Gastroesophageal sphincter (tissue), 4 donors: ENCODE measurements at places on chromosomes 4 and X.

GRCh38 chrX:45261005-45261404, 60.3 kb upstream of the DIPK2B start:
- H3K36me3 ChIP-seq, result no peaks in the 10 kb centered on the region
- H3K27me3 ChIP-seq, result no peaks in the 10 kb centered on the region
- ATAC-seq, result no peak
- H3K4me3 ChIP-seq, result no peak overlapping the region
- H3K27ac ChIP-seq, result no peak overlapping the region

GRCh38 chr4:176758731-176759130, 34.0 kb downstream of the VEGFC start:
- H3K27ac ChIP-seq, result no peak overlapping the region
- no peaks in the 10 kb centered on the region for H3K27me3 ChIP-seq
- no peaks in the 10 kb centered on the region for H3K36me3 ChIP-seq
- H3K4me1 ChIP-seq, result no peaks in the 10 kb centered on the region

DNA sequence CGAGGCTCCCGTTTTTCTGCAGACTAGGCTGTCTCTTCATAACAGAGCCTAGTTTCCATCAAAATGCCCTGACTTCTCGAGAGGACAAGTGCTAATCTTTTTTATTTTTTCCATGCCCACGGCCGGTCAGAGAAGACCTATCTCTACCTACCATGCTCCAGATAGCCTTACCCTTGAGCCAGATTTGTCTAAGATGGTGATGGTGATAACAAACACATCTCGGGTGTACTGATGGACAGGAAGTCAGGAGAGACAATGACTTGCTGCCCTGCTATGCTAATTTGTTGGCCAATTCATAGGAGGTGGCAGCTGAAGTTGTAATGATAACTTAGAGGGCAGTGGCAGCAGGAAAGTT, 42.2 kb upstream of the NKRF start:
- H3K36me3 ChIP-seq, result no peaks in the 10 kb centered on the region
- no peak for ATAC-seq
- H3K27me3 ChIP-seq, result no peaks in the 10 kb centered on the region
- no peak overlapping the region for H3K27ac ChIP-seq
- no peaks in the 10 kb centered on the region for H3K4me1 ChIP-seq
- no peak overlapping the region for H3K4me3 ChIP-seq

GRCh38 chr4:37989398-37990260, 29.4 kb downstream of the PTTG2 start:
- H3K4me1 ChIP-seq, result peaks cover 22% of the 10 kb centered on the region
- peak; percentile 46 for ATAC-seq
- no peaks in the 10 kb centered on the region for H3K27me3 ChIP-seq
- no peaks in the 10 kb centered on the region for H3K36me3 ChIP-seq
- H3K4me3 ChIP-seq, result no peak overlapping the region

DNA sequence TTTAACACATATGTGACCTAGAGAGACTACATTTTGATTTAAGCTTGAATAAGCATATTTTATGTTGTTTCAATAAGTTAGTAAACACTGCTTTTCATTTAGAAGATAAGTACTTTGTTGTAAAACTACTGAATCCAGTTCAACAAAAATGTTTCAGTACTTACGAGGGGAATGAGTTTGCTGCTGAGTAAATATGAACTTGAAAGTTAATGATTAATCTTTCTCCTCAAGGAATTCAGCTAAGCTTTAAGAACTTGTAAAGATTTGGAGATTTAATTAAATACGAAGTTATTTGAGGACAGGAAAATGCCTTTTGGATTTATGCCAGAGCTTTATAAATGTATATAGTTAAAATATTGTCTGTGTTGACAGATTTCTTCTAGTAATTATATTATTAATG, 933.0 kb upstream of the LCORL start:
- no peaks in the 10 kb centered on the region for H3K36me3 ChIP-seq
- no peak for ATAC-seq
- H3K4me1 ChIP-seq, result no peaks in the 10 kb centered on the region
- H3K27me3 ChIP-seq, result no peaks in the 10 kb centered on the region

GRCh38 chrX:119880076-119880475, 8.4 kb downstream of the NDUFA1 start:
- no peak for ATAC-seq
- H3K27me3 ChIP-seq, result no peaks in the 10 kb centered on the region
- H3K27ac ChIP-seq, result no peak overlapping the region
- H3K4me1 ChIP-seq, result no peaks in the 10 kb centered on the region
- H3K36me3 ChIP-seq, result no peaks in the 10 kb centered on the region

GRCh38 chrX:95675794-95676193, 1008.8 kb upstream of the DIAPH2 start:
- H3K36me3 ChIP-seq, result no peaks in the 10 kb centered on the region
- H3K27ac ChIP-seq, result no peak overlapping the region
- no peak for ATAC-seq
- no peaks in the 10 kb centered on the region for H3K4me1 ChIP-seq

DNA sequence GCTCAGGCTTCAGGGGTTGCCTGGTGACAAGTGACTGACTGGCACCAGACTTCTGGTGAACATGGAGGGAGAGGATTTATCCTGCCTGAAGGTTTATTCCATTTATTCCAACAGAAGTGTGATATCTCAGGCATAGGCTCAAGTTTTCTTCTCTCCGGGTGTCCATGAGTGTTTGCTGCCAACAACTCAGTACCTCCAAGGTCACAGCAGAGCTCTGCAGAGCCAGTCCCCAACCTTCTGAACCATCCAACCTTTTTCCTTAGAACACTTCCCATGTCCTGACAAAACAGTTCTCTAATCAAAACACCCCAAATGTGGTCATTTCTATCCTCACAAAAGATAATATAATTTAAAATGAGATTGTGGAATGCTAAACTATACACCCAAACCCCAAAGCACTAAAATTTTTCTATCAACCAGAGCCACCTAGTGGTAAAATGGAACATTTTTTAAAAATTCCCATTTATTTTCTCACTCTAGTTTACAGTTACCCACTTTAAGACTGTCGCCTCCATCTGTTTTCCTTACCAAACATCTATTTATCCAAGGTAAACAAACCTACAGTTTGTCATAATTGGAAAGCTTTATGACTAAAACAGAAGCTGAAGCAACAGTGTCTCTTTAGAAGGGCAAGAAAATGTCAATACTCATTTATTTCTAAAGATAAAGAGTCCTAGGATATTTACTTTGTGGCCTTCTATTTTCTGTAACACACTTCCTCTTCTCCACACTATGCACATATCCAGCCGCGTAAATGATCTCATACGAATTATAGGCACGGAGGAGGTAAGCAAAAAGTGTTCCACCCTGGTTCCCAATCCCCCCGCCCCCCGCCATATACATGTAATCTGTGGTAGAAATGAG, 39.5 kb downstream of the TMEM154 start:
- no peak overlapping the region for H3K4me3 ChIP-seq
- no peak for ATAC-seq
- H3K4me1 ChIP-seq, result no peaks in the 10 kb centered on the region
- no peak overlapping the region for H3K27ac ChIP-seq

- H3K27me3 ChIP-seq, result no peaks in the 10 kb centered on the region
- H3K4me1 ChIP-seq, result peaks cover 2% of the 10 kb centered on the region
- no peak overlapping the region for H3K27ac ChIP-seq
- no peaks in the 10 kb centered on the region for H3K36me3 ChIP-seq
These were observed 164.6 kb upstream of the BCOR start for GRCh38 chrX:40262157-40263013.

DNA sequence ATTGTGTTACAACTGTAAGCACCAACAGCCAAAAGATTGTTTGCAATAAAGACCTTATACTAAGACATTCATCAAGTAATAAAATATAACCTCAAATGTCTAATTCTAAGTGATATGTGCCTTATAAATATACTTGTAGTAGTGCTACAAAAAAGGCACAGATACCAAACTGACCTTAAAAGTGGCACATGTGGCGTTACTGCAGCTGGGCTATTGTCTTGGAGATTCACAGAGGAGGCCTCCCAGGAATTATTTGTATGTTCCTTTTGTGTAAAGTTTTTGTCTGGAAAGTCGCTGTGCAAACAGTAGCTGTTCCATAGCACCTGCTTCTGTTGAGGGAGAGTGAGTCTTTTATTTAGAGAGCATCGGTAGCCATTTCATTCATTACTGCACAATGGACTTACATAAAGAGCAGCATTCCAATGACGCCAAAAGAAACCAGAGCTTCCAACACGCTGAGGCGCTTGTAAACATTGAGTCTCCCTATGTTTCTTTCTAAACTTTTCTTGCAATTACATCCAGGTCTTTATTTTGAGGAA, 143.7 kb downstream of the RPA4 start:
- H3K4me3 ChIP-seq, result no peak overlapping the region
- H3K27me3 ChIP-seq, result no peaks in the 10 kb centered on the region
- ATAC-seq, result no peak
- no peaks in the 10 kb centered on the region for H3K4me1 ChIP-seq

- H3K4me3 ChIP-seq, result no peak overlapping the region
- no peaks in the 10 kb centered on the region for H3K36me3 ChIP-seq
- H3K4me1 ChIP-seq, result no peaks in the 10 kb centered on the region
These were observed 219.7 kb downstream of the DCLK2 start for GRCh38 chr4:150297861-150298474.

- no peak overlapping the region for H3K4me3 ChIP-seq
- no peaks in the 10 kb centered on the region for H3K27me3 ChIP-seq
- no peaks in the 10 kb centered on the region for H3K36me3 ChIP-seq
- no peak for ATAC-seq
These were observed 395.6 kb downstream of the MAPK10 start for GRCh38 chr4:85964298-85964697.

DNA sequence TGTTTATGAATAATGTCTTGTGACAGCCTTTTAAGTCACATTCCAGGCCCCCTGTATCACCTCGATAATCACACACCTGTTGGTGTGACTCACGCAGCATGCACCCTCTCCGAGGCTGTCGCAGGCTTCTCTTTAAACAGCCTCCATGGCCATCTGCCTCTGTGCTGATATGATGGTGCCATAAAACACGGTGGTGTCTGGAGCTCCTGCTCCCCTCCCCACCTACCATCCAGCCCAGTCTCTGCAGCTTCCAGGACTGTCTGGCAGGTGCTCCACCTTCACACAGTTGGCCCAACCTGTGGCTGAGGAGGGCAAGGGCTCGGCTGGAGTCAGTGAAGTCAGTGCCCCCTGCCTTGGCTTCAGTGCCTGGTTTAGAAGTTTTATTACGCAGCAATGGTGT, 173.8 kb upstream of the RPL34 start:
- H3K4me1 ChIP-seq, result no peaks in the 10 kb centered on the region
- no peak overlapping the region for H3K4me3 ChIP-seq
- H3K36me3 ChIP-seq, result no peaks in the 10 kb centered on the region
- H3K27me3 ChIP-seq, result no peaks in the 10 kb centered on the region
- no peak for ATAC-seq
- H3K27ac ChIP-seq, result no peak overlapping the region

DNA sequence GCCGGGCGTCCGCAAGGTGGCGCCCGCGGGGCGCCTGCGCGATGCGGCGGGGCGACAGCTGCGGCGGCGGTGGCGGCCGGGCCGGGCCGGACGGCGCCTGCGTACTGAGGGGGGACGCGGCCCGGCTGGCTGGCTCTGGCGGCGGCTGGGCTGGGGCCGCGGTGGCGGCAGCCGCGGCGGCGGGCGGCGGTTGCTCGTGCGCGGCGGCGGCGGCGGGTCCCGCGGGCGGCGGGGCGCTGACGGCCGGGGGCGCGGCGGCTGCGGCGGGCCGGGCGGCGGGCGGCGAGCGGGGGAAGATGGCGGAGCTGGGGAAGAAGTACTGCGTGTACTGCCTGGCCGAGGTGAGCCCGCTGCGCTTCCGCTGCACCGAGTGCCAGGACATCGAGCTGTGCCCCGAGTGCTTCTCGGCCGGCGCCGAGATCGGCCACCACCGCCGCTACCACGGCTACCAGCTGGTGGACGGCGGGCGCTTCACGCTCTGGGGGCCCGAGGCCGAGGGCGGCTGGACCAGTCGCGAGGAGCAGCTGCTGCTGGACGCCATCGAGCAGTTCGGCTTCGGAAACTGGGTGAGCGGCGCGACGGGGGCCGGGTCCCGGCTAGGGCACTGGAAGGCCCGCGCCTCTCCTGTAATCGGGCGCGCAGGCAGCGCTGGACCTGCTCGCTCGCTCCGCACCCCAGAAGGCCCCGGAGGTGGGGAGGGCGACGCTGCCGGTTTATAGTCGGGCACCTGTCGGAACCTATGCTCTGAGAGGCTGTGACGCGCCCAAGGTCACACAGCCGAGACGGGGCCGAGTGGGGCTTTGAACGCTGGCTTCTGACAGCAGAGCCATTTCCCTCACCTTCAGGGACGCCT, at the start of gene TADA2B:
TADA2B (plus strand) TSS at position 89 of the 853 bp plus-strand sequence; CDS start at position 297, 208 bp downstream.
- peak; percentile 19 for ATAC-seq
- H3K4me3 ChIP-seq, result peak within 1 kb of the TSS; percentile 88
- peak within 1 kb of the TSS; percentile 94 for H3K27ac ChIP-seq
- no peaks in the 10 kb centered on the region for H3K27me3 ChIP-seq
- no peaks in the 10 kb centered on the region for H3K36me3 ChIP-seq

DNA sequence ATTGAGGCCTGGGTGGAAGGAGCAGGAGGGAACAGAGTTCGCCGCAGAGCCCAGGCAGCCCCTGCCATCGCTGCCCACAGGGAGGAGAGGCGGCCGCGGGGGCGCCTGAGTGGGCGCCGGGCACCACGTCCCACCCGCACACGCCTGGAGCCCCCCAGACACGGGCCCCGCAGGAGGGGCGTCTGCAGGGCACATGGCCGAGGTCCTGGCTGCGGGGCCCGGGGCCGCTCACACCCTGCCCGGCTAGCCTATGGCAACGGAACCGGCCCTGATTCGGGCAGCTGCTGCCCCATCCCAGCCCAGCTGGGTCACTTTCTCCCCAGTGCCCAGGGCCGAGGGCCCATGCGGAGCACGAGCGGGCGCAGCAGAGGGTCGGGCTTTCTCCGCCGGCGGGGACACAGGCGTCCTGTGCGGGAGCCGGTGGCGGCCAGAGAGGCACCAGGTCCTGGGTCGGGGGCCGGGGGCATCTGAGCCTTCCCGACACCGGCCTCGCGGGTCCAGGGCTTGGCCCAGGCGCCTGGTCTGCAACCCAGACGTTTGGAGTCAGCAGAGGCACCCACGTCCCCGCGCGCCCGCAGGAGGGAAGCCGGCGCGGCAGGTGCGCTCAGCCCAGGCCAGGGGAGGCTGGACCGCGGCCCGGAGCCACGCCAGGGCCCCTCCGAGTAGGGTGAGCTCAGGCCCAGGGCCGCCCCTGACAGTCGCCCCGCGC, 91.2 kb downstream of the FAM53A start:
- H3K4me1 ChIP-seq, result no peaks in the 10 kb centered on the region
- no peak overlapping the region for H3K27ac ChIP-seq
- no peak for ATAC-seq
- H3K27me3 ChIP-seq, result peaks cover 55% of the 10 kb centered on the region
- no peaks in the 10 kb centered on the region for H3K36me3 ChIP-seq

GRCh38 chr4:37727635-37728034, 41.5 kb upstream of the RELL1 start:
- no peak overlapping the region for H3K27ac ChIP-seq
- H3K4me3 ChIP-seq, result no peak overlapping the region
- no peaks in the 10 kb centered on the region for H3K4me1 ChIP-seq

DNA sequence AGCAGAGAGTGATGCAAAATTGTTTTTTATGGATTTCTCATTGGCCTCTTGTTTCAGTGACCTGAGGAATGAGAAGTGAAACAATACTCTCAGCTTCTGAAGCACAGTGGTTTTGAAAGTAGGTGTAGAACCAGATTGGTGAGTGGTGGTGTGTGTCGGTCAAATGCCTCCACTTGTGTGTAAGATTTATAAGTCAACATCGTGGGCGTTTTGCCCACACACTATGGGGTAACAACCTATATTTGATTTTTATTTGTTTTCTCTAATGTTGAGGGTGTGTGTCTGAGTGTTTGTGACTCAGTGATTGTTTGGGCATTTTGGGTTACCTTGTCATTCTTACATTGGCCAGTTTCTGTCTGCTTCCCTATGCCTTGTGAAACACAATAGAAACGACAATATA, 23.3 kb downstream of the ADGRL3 start:
- ATAC-seq, result no peak
- no peaks in the 10 kb centered on the region for H3K4me1 ChIP-seq
- H3K27ac ChIP-seq, result no peak overlapping the region
- no peak overlapping the region for H3K4me3 ChIP-seq
- no peaks in the 10 kb centered on the region for H3K36me3 ChIP-seq
